ENCODE measurements at places on chromosomes 7 and 10.

GRCh38 chr10:123678376-123678775, 12.2 kb downstream of the GPR26 start:
- no peak for DNase-seq

DNA sequence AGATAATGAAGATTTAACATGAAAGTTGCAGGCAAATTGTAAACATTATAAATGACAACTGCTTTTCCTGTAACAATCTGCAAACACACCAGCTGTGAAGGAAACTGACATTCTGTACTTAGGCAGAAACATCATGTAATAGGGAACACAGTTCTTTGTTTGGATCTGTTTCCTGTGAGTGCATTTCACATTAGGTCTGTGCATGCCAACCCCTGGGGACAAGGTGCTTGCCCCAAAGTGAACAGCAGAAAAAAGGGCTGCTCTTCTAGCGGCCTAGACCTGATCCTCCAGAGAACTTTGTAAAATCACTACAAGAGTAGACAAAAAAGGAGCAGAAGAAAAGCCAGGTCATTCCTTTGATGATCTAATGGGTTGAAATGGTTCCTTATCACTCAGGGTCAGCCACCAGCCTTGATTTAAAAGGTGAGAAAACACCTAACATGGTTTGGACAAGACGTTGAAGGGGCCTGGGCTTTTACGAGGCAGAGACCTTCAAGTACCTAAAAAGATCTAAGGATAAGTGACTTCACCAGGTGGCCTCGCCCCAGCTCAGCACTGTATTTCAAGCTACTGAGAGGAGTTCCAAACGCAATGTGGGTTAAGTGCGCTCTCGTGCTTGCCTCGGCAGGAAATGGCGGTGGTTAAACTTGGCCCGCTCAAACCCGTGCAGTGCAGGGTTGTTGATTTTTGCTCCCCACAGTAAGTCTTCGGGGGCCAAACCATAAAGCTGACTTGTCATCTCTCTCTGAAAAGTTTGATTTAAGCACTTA, 249.7 kb downstream of the CREB5 start:
- DNase-seq = no peak

DNA sequence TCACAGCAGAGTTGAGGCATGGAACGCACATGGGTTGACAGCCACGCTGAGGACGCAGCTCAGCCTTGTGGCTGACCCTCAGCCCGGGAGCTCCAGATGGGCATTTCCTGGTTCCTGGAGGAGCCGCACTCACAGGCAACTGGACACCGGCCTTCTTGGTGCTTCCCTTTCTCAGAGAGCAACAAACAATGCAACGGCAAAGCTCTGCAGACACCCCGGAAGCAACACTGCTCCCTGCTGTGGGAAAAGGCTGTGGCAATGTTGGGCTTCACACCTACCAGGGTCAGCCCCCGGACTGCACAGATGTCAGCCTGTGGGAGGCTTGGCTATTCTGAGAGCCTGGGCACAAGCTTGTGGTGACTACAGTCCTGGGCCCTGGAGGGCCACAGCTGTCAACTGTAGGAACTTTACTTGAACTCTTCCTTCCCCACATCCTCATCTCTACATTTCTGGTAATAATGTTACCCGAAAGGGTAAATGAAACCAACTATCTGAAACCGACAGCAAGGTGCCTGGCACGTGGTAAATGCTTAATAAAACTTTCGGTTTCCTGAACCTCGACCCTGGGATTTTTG, 597.5 kb upstream of the MKI67 start:
- DNase-seq = no peak

DNA sequence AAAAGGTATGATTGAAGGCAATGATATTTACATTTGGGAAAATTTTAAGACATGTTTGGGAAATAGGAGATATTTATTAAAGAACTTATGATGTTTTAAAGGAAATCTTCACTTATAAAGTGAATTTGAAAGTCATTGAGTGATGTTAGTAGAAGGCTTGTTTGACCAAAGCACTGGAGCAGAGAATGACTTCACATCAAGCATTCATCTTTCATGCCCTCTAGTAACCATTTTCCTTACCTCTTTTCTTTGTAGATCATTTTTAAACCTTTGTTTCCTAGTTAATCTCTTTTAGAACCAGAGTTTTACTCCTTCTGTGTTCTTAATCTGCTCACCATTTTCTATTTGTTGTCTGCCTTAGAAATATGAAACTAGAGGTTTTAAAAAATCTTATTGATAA, 111.3 kb upstream of the FOXP2 start:
- DNase-seq = no peak

GRCh38 chr10:63145782-63146181, 12.7 kb downstream of the NRBF2 start:
- DNase-seq = no peak

- no peak for DNase-seq
Observed at GRCh38 chr10:76883596-76883995, 754.0 kb downstream of the KCNMA1 start.

GRCh38 chr7:35019801-35020200, 17.5 kb downstream of the DPY19L1 start:
- no peak for DNase-seq

DNA sequence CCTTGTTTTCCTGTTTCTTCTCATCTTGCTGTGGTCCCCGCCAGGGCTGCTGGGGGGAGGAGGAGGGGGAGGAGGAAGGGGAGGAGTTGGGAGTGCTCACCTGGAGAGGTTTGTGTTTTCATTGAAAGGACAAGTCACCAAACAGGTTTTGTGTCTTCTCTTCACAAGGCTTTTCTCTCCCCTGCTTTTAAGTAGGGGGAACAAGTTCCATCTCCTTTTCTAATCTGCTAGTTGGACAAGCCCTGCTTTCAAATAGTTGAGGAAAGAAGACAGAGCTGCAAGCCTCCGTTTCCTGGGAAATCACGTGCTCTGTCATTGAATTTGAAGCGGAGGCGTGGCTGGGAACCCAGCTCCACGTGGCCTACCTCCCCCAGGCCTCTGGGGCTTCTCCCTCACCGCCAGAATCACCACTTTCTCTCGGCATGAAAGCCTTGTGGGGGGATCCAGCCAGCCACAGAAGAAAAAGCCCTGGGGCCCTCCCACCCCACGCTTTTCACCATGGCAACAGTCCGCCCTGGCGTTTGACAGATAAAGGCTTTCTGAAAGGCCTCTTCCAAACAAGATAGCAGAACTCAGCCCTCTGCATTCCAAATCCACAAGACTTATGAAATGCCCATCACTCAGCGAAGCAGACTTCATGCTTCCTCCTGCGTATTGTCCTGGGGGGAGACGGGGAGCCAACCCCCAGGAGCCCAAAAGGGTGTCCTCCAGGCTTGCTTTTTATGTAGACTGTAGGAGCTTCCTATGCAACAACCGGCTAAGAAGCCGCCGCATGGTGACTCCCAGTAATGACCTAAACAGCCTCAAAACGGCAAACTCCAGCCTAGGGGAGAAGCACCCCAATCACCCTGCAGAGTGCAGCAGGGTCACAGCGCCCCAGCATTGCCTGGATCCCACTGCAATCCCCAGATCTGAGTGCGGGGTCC, 51.7 kb downstream of the PROSER2 start:
- no peak for DNase-seq

DNA sequence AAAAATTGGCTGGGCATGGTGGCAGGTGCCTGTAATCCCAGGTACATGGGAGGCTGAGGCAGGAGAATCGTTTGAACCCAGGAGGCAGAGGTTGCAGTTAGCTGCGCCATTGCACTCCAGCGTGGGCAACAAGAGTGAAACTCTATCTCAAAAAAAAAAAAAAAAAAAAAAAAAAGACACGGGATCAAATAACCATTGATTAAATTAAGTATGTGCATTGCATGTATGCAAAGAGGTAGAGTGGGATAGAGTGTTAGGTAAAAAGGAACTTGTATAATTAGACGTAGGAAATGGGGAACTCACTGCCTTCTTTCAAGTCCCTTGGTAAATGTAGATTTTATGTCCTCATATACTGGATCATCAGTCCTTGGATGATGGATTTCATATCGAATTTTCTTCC, 13.1 kb downstream of the VCL start:
- DNase-seq = no peak

DNA sequence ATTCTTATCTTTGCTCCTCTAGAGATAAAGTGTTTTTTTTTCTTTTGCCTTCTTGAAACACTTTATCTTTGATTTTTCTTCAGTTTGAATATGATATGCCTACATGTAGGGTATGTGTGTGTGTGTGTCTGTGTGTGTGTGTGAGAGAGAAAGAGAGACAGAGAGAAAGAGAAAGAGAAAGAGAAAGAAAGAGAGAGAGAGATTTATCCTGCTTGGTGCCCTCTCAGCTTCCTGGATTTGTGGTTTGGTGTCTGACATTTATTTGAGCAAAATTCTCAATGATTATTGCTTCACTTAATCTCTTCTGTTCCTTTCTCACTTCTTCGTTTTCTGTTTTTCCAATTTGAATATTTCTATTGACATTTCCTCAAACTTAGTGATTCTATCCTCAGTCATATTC, 60.3 kb downstream of the RAB18 start:
- DNase-seq = no peak

GRCh38 chr10:60444494-60445064, 54.9 kb upstream of the ANK3 start:
- no peak for DNase-seq

DNA sequence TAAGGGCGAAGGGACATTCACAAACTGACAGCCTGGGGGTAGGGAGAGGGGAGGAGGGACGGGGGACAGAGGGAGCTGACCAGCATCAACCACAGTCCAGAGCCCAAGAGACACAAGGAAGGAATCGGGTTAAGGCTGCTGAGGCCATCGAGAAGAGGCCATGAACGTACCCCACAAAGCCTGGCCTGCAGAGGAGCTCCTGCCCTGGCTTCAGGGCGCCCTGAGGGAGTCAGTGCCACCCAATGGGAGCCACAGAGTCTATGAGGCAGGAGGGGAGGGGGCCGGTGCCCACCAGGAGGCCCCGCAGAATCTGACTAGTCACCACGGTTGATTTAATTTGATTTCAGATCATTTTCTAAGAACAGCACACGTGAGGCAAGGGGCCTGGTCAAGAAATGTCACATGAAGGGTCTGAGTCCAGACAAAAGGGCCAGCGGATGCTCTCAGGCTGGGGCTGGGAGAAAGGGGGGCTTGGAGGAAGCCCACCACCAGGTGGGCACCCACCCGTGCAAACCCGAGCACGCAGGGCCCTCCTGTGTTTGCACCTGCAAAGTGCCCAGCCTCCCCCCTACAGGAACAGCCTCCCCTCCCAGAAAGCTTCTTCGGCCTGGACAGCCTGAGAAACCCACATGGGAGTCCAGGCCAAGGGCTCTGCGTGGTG, 40.4 kb downstream of the CAMK2B start:
- no peak for DNase-seq

DNA sequence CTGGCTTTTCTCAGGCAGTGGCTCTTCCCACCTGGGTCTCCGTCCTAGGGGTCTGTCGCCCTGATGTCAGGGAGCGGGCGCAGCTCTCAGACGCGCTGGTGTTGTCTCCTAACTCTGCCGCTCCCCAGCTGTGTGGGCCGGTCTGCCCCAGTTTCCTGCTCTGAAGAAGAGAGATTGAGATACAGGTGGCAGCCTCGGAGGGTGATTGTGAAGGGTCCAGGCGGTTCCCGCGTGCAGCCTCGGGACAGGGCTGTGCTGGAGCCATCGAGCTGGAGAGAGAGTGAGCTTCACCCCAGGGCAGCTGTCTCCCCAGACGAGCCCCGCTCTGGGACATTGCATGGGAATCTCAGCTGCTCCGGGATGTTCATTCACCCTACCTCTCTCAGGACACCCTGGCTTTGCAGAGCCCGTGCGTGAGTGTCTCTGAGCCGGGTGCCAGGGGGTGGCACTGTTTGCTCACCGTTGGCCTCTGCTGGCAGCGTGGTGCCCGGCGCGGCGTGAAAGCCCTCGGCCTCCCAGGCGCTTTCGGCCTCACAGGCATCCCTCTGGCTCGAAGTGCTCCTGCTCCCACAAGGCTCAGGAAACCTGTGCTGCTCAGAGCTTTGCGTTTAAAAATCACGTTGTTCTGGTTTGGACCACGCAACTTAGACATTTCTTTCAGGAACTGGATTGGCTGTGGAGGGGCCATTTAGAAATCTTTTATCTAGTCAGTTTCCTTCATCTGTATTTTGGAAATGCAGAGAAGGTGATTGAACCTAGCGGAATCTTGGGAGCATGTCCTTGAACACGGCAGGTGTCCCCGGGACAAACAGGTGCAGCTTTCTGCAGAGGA, 33.8 kb upstream of the ZFAND2A start:
- DNase-seq = no peak

DNA sequence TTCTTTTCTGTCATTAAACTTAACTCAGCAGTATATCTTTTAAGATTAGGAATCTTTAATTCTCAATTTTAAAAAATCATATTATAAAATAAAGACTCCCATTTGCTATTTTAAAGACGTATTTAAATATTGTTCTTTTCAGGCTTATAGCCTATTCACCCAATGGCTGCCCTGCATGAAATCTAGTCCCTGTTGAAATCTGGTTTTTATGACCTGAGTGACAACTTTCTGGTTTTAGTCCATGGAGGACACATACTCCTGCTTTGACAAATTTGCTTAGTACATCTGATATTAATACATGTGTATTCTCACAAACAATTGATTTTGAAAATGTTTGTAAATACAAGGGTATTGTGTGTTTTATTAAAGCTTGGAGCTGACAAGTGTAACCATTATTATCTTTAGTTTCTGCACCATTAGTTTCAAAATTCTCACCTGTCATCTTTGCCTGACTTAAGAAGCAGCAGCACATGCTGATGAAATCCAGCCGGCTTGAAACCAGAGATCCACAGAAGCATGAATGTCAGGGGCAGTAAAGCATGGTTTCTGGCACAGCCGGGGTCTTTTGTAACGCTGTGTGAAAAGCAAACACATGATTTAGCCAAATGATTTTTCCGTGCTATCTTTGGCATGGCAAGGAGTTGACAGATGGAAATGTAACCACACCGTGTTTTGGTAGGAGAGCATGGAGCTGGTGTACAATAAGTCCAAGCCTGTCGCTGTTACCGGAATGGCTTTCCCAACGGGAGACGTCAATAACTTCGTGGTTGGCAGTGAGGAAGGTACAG, 262.8 kb downstream of the DYNC1I1 start:
- no peak for DNase-seq

DNA sequence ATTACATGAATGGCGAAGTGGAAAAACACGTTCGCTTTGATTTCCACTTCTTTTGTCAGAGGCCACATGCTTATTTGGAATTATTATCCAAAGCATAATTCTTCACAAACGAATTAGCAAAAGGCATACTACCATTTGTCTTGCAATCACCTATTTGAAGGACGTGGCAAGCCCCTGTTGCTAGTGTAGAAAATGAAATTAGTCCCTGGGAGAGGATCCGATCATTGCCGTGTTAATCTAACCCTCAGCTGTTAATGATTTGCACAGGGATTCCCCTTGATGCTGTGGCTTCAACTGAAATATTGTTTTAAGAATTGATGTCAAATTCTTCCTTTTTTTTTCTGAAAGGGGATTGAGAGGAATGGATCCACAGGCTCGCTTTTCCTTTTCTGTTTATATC, 4.6 kb downstream of the AGMO start:
- DNase-seq = no peak

All from HTR-8/SVneo (cell line).